ENCODE measurements at places on chromosomes 11 and 22.

DNA sequence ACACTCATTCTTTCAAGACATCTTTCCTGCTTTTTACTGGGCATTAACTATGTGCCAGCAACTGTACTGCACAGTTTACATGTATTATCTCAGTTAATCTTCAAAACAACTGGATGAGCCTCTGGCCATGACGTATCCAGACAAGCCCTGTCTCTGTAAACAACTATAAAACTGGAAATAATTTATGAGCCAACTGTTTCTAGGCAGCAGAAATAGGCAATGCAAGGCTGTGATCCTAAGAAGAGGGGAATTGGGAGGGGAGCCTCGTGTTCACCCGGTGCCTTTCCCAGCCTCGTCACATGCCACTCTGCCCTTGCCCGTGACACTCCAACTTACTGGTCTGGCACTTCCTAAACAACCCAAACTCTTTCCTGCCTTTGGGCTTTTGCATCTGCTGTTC is 82.8 kb downstream of the FBXO7 start:
- no peak for DNase-seq

GRCh38 chr22:42871146-42872050 is 14.3 kb upstream of the ARFGAP3 start:
- DNase-seq, result no peak

DNA sequence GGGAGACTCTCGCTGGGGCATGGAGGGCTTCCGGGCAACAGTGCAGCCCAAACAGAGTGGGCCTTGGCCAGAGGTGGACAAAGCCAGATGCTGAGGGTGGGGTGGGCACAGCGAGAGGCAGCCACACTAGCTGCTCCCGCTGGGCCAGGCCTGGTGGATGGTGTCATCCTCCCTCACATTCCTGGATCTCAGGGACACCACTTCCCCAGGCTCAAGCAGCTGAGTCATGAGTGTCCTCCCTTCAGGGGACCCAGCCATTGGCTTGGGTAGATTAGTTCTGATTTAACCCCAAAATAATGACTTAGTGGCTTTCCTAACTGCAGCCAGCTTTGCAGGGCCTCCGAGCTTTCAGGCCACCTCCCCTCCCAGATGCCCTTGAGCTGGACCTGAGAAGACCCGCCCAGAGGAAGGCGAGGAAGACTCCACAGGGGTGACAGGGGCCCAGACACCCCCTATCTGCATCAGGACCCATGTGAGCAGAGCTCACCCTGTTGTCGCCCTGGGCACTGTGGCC is 25.9 kb upstream of the WNT7B start:
- DNase-seq, result no peak

- no peak for DNase-seq
These were observed 25.1 kb downstream of the RGL4 start for GRCh38 chr22:23715806-23716375.

GRCh38 chr11:2267851-2268728 is 2.3 kb downstream of the ASCL2 start:
- no peak for DNase-seq

DNA sequence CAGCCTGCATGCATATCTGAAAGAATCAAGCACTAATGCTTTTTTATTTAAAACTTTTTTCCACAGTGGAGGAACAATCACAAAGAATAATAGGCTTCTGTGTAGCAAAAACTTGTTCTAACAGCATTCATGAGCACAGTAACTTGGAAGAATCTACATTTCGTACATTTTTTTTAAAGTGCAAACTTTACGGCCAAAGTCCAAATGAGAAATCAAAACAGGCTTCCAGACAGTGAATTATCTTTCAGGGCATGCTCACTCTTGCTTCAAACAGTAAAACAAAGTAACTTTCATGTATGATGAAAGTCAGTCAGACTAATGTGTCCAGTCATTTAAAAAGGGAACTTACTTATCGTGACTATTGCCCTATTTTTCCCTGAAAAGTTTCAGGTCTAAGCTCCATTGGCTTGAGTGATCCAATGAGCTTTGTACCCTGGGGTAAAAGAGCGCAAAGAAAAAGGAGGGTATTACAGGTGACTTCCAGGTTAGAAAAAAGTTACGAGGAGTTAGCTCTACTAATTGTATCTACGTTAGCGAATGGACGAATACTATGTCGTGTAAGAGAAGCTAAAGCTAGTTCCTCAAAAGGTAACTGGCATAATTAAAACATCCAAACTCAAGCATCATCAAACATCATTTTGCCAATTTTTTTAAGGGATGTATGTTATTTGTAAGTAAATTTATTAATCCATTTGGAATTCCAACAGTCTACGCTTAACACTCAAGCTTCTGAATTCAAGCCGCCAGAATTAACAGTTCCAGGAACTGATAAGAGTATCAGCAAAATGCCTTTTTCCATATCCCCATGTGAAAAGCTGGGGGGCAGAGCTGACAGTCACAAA is 1.7 kb downstream of the PICALM start:
- DNase-seq, result no peak

DNA sequence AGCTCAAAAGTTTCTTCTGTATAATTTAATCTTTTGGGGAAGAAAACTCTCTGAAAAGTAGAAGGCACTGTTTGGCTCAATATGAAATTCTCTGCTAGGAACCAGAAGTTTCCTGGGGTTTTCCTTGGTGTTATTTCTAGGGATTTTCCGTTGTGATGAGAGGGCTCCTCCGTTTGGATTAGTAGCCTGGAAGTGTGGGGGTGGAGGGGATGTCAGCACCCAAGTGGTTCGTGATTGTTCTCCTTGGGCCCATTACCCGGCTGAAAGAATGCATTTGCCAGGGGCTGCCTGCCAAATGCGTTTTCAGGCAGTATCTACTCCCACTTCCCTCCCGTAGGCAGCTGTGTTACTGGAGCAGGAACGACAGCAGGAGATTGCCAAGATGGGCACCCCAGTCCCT is 4.3 kb downstream of the SF3B2 start:
- DNase-seq, result no peak

- no peak for DNase-seq
These were observed 494 bp downstream of the ZDHHC5 start for GRCh38 chr11:57668434-57668782.
